ENCODE measurements at places on chromosomes 11 and 22.

DNA sequence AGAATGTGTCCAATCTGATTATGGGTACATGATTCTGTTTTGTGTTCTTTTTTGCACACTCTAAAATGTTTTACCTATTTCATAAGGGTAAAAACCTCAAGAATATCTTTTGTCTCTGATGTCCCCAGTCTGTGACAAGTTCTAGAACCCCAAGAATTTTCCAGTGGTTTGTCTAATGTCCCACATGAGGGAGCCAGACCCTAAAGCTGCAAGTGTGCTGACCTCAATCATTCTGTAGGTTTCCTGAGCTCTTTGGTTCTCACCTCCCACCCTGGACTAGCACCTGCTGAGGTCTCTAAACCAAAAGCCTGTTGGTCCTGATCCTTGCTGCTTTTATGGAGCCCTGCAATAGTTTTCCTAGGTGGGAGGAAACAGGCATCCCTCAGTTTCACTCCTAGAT is 149.8 kb upstream of the MPPED2 start:
- DNase-seq, result no peak

- DNase-seq, result peak; percentile 80
These were observed 21.5 kb downstream of the CYTH4 start for GRCh38 chr22:37303821-37304274.

DNA sequence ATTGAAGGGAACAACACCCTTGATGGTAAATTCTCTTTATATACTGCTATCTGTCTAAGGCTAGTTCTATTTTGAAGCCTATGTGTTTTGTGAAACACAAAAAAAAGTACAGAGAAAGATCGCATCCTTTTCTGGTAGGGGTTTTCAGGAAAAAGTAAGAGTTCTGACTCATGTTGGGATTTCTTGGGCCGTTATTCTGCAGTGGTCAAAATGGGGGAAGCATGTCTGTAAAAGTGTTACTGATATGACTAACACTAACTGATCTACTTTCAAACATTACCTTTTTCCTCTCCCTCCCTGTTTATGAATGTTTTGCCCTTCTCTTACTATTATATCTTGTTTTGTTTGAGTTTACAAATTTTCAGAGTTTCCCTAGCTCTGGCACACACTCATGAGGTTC is 53.9 kb downstream of the CTNND1 start:
- no peak for DNase-seq

- no peak for DNase-seq
These were observed 9.6 kb downstream of the OR52N2 start for GRCh38 chr11:5818245-5818886.

DNA sequence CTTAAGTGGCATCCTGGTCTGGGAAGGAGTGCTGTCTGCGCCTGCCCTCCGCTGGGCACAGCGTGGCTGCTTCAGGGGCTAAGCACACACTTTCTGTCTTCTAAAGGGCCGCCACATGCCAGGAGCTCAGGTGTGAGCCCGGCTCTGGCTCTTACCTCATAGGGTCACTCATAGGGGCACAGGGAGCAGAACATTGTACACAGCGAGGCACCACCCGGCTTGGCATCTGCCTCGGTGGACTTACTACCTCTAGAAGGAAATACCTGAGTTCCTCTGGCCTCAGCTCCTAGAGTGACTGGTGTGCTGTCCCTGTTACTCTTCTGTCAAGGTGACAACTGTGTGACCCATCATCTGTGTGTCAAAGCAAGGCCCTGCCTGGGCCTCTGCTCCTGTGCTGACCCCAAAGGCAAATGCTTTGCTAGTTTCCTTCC is 13.4 kb downstream of the NEAT1 start:
- DNase-seq, result no peak

DNA sequence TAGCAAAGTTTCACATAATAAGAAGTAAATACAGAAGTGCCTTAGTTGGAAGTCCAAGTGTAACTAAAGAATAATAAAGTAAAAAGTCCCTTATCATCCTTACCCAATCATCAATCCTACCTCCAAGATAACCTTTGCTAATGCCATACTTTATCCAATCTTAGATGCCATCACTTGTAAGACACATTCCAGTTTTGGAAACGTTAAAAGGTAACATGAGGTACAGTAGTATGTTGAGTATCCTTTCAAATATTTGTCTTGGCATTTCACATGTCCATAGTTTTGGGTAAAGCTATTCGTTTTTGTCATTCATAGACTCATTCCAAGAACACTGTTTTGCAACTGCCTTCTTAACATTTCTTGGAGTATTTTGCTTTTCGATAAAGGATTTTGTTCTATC is 115.2 kb upstream of the TEAD1 start:
- DNase-seq, result no peak

- no peak for DNase-seq
These were observed 11.7 kb upstream of the UCP3 start for GRCh38 chr11:74020539-74020938.

- DNase-seq, result no peak
These were observed 536.6 kb downstream of the SOX6 start for GRCh38 chr11:15819679-15820286.

DNA sequence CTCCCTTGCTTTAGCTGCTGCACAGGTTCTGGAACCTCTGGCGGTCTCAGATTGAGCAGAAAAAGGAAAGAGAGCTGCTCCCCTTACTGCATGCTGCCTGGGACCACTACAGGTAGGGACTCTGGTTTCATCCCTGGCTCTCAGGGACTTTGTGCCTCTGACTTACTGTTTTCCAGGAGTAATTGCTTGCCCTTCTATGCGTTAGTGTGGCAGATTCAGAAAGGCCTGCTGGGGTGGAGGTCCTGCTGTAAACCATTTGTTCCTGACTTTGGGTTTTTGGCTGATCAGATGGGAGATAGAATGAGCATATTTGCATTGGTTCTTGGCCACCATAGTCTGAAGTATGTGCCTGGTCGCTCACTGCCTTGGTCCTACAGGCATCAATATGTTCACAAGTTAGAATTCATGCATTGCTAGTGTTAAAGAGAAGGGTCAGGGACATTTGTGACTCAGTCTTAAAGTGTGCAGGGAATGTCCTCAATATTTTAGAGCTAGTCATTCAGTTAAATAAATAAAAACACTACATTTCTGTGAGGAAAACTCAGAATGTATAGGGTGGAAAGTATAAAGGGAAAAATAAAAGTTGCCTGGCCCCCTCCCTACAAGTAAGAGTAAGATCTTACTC is 78.0 kb downstream of the PISD start:
- DNase-seq, result peak; percentile 35

- DNase-seq, result no peak
These were observed 1.6 kb upstream of the CNGA4 start for GRCh38 chr11:6237266-6237665.

GRCh38 chr11:74070723-74071492 is 62.0 kb upstream of the UCP3 start:
- no peak for DNase-seq

- DNase-seq, result no peak
These were observed 15.4 kb downstream of the FAM83F start for GRCh38 chr22:40009951-40010671.

- DNase-seq, result no peak
These were observed 7.0 kb downstream of the EMID1 start for GRCh38 chr22:29212743-29213142.

DNA sequence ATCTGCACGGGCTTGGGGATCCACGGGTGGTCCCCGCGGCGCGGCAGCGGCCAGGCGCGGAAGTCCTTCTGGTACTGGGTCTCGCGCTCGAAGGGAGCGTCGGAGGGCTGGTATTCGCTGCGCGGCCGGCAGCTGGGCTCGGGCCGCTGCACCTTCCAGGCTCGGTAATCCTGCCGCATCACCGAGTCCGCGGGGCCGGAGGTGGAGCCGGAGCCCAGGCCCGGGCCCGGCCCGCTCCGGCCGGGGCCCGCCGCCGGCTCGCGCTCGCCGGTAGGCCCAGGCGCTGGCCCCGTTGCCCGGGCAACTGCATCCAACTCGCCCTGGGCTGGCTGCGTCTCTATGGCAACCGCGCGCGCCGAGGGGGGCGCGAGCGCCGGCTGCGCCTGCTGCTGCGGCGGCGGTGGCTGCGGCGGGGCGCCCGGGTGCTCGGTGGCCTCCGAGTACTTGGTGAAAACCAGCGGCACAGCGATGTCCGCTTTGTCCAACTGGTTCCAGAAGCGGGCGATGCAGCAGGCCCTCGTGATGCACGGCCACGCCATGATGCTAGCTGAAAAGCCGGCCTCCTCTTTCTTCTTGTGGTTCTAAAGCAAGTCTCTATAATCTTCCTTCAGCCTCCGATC is 897 bp downstream of the MAP6 start:
- no peak for DNase-seq

DNA sequence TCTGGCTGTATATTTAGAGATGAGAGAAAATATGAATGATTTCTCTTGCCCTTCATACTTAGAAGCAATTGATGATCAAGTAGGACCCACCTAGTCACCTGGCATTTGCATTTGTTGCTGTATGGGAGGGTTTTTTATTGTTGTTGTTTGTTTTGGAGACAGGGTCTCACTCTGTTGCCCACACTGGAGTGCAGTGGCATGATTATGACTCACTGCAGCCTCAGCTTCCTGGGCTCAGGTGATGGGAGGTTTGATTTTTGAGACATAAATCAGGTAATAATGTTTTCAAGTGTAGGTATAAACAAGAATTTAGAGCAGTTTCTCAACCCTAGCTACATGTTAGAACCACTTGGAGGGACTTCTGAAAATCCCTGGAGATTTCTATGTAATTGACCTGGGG is 63.0 kb downstream of the TNRC6B start:
- DNase-seq, result no peak
